Large intestine (tissue), 12 donors: ENCODE measurements at places on chromosomes 11 and 22. TPM values are rescaled to one million over a fixed set of nuclear protein-coding genes. Genes with fewer than 3 reads are reported as not detected.

- no peak for DNase-seq
These were observed 100.9 kb downstream of the FAM76B start for GRCh38 chr11:95688501-95689222.

DNA sequence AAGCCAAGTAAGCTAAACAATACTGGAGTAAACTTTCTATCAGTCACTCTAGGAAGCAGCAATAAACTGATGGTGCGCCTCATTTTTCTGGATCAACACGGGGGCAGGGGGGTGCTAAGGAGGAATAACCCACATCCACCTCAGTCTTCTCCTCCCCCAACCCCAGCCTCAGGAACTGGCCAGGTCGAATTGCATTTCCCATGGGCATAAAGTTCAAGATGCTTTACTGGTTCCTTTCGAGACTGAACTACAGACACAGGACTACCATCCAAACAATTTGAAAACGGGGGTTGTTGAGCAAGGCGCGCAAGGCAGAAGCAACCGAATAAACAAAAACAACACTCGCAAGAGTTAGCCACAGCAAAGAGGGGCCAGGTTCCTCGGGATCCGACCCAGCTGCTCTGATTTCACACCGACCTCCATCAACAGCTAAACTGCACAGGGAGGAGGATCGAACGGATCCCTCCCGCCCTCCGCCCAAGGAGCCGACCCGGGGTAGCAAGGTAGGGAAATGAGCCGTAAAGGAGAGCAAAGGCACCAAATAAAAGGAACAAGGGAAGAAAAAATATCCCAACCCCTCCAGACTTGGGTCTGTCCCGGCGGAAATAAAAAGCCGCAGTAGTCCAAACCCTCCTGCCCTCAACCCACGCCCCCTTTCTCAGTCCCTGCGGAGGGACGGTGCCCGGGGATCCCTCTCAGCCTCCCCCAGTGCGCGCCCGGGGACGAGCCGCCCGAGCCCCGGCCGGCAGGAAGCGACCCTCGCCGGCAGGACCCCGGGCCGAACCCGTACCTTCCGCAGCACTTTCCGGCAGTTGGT lies 801 bp downstream of the SESN3 start:
- peak; percentile 71 for DNase-seq

GRCh38 chr11:58844361-58845005 lies at the start of gene GLYATL2:
Gene GLYATL2, minus strand, starts transcription at chr11:58844704. Its CDS starts 5,092 bp downstream, at chr11:58839612.
- no peak for DNase-seq

DNA sequence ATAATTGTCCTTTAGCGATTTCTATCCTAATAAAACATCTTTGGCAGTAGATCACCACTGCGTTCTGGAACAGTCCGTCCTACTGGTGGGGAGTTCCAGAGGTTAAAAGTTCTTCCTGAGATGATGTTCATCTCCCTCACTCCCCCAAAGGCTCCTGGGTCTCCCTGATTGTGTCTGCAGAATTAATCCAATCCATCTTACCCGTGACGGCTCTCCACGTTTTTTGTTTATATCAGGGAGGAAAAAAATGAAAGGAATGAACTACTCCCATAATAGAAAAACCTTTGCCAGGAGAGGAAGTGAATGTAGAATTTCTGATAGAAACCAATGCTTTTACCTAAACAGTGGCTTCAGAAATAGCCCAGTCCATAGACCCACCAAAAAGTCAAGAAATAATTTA lies 81.6 kb downstream of the LARGE1 start:
- no peak for DNase-seq

- no peak for DNase-seq
These were observed 135.5 kb downstream of the ETS1 start for GRCh38 chr11:128451652-128452470.

- no peak for DNase-seq
These were observed 15.5 kb downstream of the GNAZ start for GRCh38 chr22:23085785-23086184.

The NNMT gene
- 4.0 TPM for polyA plus RNA-seq

The LARGE1 gene
- 17.8 TPM for polyA plus RNA-seq

- DNase-seq: no peak
These were observed 6.2 kb downstream of the EIF3L start for GRCh38 chr22:37855462-37855861.

DNA sequence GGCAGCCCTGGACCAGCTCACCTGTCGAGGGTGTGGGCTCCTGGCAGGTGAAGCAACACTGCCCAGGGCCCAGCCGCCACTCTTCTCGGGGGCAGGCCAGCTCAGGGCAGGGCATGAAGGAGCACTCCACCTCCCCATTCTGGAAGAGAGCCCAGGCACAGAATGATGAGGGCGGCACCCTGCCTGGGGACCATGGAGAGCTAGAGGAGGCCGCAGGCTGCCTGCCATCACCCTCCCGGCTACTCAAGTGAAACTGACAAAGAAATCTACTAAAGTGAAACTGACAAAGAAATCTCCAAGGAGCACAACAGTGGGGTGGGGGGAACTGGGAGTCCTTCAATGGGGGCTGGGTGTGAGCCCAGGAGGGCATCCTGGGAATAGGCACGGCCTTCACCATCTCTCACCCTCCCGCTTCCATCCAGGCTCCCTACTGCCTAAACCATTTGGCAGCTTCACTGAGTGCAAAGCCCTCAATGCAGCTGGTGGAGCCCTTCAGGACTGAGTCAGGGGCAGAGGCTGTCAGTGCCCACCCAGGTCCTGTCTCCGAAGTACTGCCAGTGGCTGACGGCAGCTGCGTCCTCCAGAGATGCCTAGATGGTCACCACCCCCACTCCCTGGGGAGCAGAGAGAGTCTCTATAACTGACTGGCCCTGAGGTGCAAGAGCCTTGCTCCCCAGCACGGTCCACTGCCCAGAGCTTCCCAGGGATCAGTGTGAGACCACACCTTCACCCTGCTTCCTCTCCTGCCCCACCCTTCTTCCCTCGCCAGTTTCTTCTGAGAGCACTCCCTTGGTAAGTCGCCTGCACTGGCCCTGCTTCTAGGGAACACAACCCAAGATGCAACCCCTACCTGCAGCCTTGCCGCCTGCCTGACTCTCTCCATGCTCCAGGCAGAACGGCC lies 21.7 kb downstream of the VWCE start:
- DNase-seq: no peak

- DNase-seq: no peak
These were observed 129.2 kb upstream of the MTMR2 start for GRCh38 chr11:96052921-96053651.

DNA sequence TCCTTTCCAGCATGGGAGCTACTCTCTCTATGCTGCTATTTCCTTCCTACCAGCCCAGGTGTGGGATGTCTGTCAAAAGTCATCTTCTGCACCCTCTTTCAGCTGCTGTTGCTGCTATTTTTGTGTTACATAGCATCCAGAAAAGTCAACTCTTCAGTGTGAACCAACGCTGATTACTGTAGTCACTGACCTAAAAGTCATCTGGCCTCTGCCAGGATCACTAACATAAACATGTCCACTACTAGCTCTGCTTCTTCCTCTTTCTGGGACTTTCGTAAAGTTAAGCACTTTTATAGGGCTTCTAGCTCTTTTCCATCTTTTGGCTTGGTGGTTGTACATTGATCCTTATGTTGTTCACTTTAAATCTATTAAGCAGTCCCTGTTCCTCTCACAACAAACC lies 90.2 kb upstream of the CARD18 start:
- DNase-seq: no peak

- no peak for DNase-seq
These were observed 47.2 kb upstream of the CEP295 start for GRCh38 chr11:93614173-93614722.

The ELFN2 gene
- polyA plus RNA-seq: 0.27 TPM

GRCh38 chr11:109547356-109548027 lies 125.5 kb downstream of the C11orf87 start:
- DNase-seq: no peak

The MRGPRE gene
- not detected for polyA plus RNA-seq

The SDF2L1 gene
- polyA plus RNA-seq: 37.5 TPM

DNA sequence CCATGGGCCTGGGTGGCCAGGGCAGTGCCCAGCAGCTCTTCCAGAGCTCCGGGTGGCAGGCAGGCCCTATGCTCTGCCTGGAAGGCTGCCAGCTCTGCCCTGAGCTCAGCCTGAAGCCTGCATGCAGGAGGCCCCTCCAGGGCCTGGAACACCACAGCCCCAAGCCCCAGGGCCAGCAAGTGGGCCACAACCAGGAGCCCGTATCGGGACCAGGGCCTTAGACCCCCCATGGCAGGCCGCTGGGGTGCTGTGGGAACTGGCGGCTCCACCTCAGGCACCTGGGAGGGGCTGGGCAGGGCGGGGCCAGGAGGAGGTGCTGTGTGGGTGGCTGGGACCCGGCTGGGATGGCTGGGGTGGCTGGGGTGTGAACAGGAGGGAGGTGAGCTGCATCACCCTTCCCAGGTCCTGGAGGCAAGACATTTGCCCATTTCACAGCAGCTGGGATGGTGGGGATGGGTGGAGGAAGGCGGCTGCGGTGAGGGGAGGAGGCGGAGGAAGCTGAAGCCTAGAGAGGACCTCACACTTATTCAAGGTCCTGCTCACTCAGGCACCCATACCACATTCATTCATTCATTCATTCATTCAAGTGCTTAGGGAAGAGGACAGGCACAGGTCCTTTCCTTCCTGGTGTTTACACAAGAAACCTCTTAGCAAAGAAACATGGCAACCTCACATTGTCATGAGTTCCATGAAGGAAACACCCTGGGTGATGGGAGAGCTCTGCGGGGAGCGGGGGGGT lies at the start of gene KCNK7:
KCNK7 (minus strand) TSS at position 258 of the 739 bp plus-strand sequence; CDS start at position 230, 28 bp downstream.
- no peak for DNase-seq

DNA sequence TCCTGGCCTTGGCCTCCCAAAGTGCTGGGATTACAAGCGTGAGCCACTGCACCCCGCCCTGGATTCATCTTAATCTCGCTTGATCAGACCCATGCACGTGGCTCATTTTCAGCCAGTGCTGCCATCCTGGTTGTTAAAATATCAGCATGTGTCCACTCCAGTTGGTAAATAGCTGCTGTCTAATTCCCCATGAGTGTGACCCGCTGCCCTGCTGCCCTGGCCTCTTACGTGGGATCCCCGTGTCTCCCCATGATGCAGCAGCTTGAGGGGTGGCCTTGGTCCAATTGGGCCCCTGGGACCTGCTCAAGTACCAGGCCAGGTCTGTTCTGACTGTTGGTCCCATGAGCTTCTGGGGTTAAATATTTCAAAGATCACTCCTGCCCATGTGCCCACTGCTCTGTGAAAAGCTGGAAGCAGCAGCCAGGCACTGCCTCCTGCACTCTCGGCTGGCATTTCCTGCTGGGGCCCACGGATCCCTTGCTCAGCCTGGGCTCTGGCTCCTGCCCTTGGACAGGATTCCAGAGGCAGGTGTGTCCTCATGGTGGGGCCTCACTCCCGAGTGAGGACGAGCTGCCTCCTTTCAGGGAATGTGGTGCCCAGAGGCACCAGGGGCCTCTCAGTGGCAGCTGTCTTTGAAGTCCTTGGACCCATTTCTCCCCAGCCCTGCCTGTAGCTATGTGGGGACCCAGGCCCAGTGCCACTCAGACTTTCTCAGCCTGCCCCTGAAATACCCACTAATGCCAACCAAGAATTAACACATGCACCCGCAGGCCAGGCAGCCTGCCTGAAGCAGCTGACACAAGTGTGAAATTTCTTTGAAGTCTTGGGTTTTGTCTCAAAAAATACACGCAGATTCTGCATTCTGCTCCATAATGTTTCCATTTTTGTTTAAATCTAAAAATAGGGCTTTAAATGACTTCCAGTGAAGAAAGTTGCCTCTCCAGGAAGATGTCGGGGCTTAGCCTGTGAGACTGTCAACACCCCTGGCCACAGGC lies 38.1 kb upstream of the PRDM11 start:
- peak; percentile 91 for DNase-seq

The MS4A6A gene
- polyA plus RNA-seq: 53.8 TPM

DNA sequence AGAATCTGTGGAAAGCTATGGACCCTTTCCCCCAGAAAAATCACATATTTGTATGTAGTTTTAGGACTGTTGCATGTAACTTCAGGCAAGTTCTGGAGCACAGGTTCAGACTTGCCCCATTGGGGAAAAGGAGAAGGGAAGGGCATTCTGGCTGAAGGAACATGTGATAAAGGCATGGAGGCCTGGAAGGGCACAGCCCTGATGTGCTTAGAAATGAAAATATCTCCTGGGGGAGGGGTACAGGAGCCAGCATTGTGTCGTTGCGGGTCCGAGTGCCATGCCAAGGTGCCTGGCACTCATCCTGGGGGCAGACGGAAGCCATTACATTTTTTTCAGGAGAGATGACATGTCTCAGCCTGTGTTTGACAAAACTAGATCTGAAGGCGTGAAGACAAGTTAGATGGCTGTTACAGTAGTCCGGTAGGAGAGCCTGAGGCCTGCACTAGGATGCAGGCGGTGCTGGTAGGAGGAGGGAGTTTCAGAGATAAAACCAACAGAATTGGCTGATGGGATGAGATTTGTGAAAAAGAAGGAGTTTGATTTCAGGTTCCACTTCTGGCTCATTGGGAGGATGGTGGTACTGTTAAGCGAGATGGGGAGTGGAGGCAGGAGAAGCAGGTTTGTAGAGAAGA lies 96.9 kb downstream of the TEAD1 start:
- DNase-seq: no peak

DNA sequence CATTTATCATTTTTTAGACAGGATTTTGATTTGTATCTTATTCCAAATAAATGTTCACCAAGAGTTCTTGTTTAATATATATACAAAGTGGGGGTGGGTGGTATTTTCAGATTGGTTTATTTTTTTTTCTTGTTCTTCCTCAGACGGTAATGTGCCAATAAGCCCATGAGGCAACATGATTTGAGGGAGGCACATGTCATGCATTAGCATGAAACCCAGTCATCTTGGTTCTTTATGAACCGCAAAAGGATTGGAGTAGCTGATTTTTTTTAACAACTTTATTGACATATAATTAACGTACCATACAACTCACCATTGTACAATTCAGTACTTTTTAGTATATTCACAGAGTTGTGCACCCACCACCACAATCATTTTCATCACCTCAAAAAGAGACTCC lies 2.7 kb downstream of the BCL2L13 start:
- no peak for DNase-seq

GRCh38 chr22:45159652-45160462 lies 3.9 kb upstream of the NUP50 start:
- peak; percentile 32 for DNase-seq

DNA sequence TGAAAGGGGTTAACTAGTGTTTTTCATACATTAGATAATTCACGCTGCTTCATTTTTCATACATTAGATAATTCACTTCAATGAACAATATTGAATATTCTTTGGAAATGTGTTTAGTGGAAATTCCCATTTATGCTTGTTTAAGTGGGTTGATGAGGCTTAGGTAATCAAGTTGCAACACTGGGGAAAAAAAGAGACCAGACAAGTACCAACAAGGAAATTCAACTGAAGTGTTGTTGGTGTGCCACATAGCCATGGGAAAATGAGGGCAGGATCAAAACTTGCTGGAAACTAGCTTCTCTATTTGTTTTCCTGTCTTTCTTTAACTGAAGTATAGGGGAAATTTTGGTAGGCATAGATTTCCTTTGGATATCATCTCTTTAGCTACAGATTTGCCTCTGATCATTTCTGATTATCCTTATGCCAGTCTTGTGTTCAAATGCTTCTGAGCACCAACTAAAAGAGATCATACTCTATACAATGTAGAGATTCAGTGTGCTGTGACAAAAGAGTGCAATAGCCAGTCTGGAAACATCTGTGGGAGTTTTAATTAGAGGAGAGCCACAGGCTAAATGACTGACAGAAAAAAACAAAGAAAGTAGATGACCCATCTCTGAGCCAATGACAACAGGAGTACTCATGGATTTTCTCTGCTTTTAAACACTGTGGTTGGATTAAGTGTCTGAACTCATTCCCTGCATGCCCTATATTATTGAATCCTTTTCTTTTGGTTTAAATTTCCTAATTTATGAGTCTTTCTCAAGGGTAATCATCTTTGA lies 67.6 kb upstream of the CTSC start:
- no peak for DNase-seq

- no peak for DNase-seq
These were observed 117.0 kb downstream of the SLC1A2 start for GRCh38 chr11:35302398-35302797.

GRCh38 chr11:36240801-36241200 lies 48.4 kb downstream of the COMMD9 start:
- DNase-seq: no peak
